NCI-H510A treated with DMSO at 0.1 percent for 48 hours (cell line): ENCODE measurements at places on chromosomes 3 and 15.
A peak's percentile ranks its signal among the peaks of the same experiment; 100 is the strongest.

- peak; percentile 53 for DNase-seq
Observed at GRCh38 chr15:42385206-42385979, 26.1 kb downstream of the CAPN3 start.

- no peak for DNase-seq
Observed at GRCh38 chr3:105158286-105158685, 208.4 kb upstream of the ALCAM start.

DNA sequence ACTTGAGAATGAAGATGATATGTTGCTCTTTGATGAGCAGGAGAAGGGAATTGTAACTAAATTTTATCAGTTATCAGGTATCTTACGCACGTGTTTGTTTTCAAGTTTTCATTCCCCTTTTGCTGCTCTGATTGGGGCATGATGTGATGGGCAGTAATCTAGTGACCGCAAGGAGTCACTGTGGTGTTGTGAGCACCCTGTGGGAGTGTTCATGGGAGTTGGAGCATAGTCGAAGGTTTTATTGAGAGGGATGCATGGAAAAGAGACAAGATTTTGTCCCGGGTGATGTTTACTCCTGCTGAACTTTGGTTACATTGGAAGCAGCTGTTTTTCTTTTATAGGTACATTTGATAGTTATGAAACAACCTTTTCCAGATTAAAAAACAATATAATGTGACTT, 2.1 kb downstream of the FAN1 start:
- no peak for DNase-seq

GRCh38 chr15:66019368-66019767, 150.1 kb downstream of the RAB11A start:
- no peak for DNase-seq

DNA sequence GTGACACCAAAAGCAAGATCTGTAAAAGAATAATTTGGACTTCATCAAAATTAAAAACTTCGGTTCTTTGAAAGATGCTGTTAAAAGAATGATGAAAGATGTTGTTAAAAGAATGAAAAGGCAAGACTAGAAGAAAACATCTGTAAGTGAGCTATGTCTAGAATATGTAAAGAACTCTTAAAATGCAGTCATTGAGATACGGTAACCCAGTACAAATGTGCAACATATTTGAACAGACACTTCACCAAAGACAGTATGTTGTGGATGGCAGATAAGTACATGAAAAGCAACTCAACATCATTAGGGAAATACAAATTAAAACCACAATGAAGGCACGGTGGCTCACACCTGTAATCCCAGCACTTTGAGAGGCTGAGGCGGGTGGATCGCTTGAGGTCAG, 139.5 kb downstream of the LRIG1 start:
- no peak for DNase-seq

- no peak for DNase-seq
Observed at GRCh38 chr3:159275741-159276140, 473.9 kb downstream of the MFSD1 start.

DNA sequence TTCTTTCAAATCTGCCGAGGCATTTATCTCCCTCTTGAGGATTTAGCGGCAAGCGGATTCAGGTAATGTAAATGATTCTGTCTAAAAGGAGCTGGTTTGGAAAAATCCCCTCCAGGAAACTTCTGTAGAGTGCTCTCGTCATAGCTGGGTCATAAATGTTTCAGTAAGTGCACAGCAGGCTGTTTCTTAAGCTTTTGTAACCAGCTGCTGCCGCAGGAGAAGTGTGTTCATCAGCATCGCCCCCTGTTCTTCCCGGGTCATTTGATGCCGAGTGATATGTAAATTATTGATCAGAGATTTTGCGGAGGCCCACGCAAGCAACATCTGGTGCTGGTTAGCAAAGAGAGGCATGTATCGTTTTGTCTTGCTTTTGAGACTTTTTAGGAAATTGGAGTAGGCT, 53.1 kb downstream of the DNASE1L3 start:
- no peak for DNase-seq

- DNase-seq: no peak
Observed at GRCh38 chr15:96367311-96368200, 37.1 kb downstream of the NR2F2 start.

DNA sequence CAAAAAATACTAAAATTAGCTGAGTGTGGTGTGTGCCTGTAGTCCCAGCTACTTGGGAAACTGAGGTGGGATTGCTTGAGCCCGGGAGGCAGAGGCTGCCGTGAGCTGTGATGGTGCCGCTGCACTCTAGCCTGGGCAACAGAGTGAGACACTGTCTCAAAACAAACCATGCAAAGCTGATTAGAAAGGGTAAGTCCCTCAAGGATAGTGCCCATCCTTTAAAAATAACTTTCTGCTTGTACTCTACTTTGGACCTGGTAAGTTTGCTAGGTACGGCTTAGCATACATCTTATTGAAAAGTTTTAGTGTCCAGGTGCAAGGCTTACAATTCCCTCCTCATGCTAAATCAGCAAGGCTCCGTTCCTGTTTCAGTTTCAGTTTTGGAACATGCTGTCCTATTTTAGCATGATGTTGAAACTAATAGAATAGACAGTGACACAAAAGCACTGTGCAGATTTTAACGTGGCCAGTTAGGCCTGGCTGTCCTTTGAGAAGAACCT, 21.4 kb downstream of the FEM1B start:
- no peak for DNase-seq

GRCh38 chr3:46930166-46930944, 46.2 kb downstream of the CCDC12 start:
- no peak for DNase-seq

- DNase-seq: no peak
Observed at GRCh38 chr3:40996382-40996781, 202.9 kb upstream of the CTNNB1 start.
